ENCODE measurements at places on chromosomes 6 and 20. TPM values are rescaled to one million over a fixed set of nuclear protein-coding genes. Genes with fewer than 3 reads are reported as not detected.
A peak's percentile ranks its signal among the peaks of the same experiment; 100 is the strongest.

GRCh38 chr6:127460465-127460864, 1.3 kb upstream of the KIAA0408 start:
- no peak for DNase-seq

The LPA gene
- 1.9 TPM for total RNA-seq

The THBD gene
- not detected for total RNA-seq

DNA sequence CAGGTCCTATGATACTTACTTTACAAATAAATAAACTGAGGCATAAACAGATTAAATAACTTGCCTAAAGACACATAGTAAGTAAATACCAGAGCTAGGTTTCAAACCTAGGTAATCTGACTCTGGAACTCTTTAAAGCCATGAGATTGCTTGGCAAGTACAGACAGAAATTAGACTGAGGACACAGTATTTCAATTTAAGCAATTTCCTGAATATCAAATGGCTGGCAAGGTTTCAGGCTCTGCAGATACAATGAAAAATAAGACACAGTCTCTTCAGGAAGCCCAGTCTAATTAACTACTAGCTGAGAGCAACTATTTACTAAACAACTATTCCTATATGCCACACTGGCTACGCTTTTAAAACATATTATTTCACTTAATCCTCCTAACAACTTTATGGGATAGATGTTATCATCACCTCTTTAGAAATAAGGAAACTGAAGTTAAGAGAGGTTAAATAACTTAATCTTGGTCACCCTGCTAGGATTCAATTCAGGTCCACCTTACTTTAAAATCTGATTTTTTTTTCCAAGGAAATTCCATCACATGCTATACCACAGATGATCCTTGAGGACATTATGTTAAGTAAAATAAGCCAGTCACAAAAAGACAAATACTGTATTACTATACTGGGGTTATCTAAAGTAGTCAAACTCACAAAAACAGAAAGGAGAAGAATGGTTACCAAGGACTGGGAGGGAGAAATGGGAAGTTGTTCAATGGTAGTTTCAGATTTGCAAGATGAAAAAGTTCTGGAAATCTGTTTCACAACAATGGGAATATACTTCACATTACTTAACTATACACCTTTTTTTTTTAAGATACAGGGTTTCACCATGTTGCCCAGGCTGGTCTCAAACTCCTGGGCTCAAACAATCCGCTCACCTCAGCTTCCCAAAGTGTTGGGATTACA, 4.1 kb downstream of the TRPC4AP start:
- no peak for DNase-seq

DNA sequence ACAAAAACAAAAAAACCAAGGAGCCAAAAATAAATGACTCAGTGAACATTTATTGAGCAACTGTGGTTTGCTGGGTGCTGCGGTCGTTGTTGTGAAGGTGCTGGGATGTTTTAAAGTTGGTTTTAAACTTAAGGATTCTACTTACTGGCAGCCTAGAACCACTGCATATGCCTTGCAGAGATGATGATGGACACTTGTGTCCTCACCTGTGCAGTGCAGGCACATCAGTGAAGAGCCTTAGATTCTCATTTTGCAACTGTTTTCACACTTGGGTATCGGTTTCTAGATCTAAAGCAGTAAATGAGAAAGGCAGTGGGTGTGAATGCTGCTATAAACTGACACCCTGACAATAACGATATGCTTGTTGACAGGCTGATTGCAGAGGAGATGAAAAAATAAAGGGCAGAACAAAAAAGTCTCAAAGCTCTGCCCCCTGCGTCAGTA, 68.8 kb downstream of the UTRN start:
- DNase-seq: no peak

- no peak for DNase-seq
Observed at GRCh38 chr6:35230950-35231349, 17.2 kb downstream of the SCUBE3 start.

The SULF2 gene
- 97.8 TPM for total RNA-seq

- DNase-seq: no peak
Observed at GRCh38 chr6:169363590-169363989, 109.9 kb upstream of the THBS2 start.

The NR2E1 gene
- total RNA-seq: not detected

GRCh38 chr20:34311118-34312023, 8.2 kb upstream of the AHCY start:
- DNase-seq: peak; percentile 62

The PKHD1 gene
- 0.02 TPM for total RNA-seq

DNA sequence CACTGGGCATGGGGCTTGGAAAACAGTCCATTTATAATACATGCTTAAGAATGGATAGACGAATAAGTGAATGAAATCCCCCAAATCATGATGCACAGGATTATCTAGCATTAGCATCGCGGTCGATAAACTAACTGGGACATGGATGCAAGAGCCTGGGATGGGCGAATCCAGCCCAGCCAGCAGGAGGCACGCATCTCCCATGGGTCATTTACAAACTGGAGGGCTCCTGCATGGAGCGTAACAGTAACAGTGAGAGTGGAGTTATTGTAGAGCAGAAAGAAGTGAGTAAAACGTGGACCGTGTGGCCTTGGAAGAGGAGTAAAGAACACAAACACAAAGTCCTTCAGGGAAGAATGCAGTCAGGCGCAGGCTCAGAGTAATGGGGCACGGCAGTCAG, 136.5 kb downstream of the AGPAT4 start:
- DNase-seq: no peak

DNA sequence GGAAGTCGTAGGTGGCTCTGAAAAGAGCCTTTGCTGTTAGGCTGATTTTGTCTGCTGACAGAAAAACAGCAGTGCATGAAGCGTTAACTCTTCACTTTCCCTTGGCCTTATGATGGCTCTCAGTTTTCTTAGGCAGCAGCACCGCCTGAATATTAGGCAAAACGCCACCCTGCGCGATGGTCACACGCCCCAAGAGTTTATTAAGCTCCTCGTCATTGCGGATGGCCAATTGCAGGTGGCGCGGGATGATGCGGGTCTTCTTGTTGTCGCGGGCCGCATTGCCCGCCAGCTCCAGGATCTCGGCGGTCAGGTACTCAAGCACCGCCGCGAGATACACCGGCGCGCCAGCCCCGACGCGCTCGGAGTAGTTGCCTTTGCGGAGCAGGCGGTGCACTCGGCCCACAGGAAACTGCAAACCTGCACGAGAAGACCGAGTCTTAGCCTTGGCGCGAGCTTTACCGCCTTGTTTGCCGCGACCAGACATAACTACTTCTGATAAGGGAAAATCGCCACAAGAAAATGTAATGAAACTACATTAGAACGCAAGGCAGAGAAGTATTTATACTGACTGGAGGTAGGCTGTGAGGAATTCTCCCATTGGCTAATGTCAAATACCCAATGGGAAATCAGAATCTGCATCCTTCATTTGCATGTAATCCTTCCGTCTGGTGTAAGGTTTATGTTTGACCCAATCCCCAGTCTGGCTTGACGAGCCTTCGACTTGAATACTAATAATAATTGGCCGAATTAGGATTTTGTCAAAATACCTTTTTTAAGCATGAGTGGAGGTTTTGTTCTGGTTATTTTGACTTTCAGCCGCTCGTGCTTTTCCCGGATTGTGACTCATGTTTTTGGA, 53.9 kb upstream of the HFE start:
- peak; percentile 55 for DNase-seq

Data from glutamatergic neuron (in vitro differentiated cells).